ENCODE measurements at places on chromosomes 1 and 21.

DNA sequence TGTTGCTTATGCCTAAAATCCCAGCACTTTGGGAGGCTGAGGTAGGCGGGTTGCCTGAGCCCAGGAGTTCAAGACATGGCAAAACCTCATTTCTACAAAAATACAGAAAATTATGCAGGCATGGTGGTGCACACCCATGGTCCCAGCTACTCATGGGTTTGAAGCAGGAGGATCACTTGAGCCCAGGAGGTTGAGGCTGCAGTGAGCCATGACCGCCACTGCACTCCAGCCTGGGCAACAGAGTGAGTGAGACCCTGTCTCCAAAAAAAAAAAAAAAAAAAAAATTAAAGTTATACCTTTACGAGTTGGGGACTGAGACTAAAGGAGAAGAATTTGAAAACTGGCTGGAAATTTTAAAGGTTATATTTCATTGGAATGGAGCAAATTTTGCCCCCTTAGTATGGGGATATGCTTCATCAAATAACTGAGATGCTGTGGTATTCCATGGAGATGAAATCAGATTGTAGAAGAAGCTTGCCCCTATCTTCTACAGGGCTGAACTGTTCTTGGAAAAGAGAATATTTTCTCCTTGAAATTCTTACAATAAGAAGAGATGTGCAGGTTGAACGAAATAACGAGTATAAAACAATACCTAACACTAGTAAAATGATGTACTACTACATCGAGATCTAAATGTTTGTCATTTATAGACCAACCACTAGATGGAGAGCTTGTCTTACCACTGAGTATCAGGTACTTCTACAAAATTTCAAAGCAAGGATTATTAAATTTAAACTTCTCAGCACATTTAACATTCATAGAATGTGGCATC lies 34.9 kb upstream of the SCYL3 start:
- no peak for DNase-seq

- DNase-seq, result peak; percentile 98
Measured at GRCh38 chr1:164772635-164773034, 213.7 kb downstream of the PBX1 start.

DNA sequence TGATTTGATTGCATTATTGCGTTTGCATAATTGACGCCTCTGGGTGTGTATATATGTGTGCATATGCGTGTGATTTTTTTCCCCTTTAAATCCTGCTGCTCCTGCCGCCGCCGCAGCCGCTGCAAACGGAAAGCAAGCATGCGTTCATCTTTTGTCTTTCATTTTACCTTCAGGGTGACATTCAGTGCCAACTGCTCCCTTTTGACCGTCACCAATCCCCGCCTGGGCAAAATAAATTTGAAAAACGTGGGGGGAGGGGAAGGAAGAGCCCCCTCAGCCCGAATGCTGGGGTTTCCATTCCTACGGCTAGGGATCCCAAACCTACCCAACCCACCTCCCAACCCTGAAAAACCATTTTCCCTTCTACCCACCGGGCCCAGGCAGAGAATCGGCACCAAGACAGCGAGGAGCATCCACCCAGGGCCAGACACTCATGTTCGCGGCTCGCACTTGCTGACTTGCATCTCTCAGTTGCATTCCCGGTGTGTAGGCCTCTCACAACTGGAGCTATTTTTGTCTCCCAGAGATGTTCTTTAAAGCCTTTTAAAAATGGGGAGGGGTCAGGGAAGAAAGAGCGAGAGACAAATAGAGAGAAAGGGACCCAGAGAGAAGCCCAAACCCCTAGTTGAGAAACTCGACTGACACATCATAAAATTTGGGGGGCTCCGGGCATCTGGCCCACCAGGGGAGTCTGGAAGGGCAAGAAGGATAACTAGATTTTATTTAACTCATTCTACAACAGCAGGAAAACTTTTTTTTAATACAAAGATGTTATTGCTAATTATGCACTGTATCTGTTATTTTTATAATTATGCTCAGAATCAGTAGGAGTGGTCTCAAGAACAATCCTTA lies 367.1 kb upstream of the ESRRG start:
- DNase-seq, result no peak

- DNase-seq, result peak; percentile 21
Measured at GRCh38 chr1:51627672-51628071, 10.8 kb downstream of the OSBPL9 start.

DNA sequence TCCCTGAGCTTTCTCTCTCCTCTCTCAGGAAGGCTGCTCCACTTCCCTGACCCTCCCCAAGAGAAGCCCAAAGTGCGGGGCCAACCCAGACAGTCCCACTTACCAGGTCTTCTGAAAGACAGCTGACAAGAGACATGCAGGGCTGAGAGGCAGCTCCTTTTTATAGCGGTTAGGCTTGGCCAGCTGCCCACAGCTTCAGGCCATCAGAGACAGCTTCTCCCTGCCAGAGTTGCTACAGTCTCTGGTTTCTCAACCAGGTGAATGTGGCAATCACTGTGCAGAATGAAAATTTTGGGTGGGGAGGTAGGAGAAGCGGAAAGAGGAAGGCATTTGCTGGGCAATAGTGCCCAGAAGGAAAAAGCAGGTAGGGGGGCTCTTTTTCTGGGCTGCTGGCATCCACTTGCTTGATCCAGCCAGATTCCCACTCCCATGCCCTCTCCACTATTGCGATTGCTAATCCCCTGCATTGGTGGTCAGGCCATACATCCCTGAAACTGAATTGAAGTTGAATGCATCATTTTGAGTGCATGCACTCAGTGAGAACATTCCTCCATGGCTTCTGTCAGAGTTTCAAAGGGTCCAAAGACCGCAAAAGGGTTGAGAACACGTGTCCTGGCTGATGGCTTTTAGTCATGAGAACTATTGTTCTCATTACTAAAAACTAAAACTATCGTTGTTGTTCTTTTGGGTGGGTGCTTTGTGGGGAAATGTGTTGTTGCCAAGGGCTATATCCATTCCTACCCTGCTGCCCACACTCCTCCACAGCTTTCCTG lies at the start of gene S100A8:
S100A8 (minus strand) TSS at position 136 of the 773 bp plus-strand sequence. CDS start 538 bp downstream, outside the sequence.
- DNase-seq, result peak; percentile 44

- DNase-seq, result no peak
Measured at GRCh38 chr1:185906186-185906585, 172.0 kb downstream of the HMCN1 start.

- no peak for DNase-seq
Measured at GRCh38 chr1:235504122-235504493, at the start of gene B3GALNT2. Gene B3GALNT2, minus strand, starts transcription at chr1:235504452. Its CDS starts 200 bp downstream, at chr1:235504252.

GRCh38 chr1:27545876-27546275 lies 55.9 kb upstream of the WASF2 start:
- DNase-seq, result no peak

- no peak for DNase-seq
Measured at GRCh38 chr1:200304171-200304570, 105.7 kb downstream of the ZNF281 start.

- no peak for DNase-seq
Measured at GRCh38 chr1:31860581-31860980, 44.8 kb upstream of the SPOCD1 start.

DNA sequence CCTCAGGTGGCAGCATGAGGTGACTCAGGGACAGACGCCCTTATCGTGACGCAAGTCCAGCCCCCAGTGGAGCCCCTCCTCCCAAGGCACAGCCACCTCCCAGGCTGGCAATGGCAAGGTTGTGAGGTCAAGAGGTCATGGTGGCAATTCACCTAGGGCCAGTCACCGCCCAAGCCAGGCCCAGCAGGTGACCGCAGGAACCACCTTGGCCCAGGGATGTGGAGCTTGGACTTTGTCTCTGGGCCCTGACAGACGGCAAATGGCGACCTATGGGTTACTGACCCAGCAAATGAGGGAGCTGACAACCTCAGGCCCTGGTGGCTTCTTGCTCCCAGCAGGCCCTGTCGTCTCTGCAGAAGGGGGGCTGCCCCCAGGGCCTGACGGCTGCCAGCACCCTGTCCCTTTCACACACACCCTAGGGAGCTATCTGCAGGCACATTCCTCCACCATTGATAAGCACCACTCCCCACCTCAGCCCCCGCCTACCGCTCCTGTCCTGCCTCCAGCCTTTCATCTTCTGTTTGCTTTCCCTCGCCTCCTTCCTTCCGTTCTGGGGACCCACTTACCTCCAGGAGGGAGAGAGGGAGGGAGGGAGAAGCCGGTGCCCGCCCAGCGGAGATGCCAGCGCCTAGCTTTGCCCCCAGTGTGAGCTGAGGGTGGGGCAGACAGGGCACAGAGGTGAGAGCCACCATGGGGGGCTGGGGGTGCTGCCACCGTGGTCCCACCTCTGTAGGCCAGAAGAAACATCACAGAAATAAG lies 12.1 kb downstream of the EPHA2 start:
- DNase-seq, result peak; percentile 93

GRCh38 chr1:9784508-9785133 lies 39.1 kb downstream of the CLSTN1 start:
- DNase-seq, result peak; percentile 42

DNA sequence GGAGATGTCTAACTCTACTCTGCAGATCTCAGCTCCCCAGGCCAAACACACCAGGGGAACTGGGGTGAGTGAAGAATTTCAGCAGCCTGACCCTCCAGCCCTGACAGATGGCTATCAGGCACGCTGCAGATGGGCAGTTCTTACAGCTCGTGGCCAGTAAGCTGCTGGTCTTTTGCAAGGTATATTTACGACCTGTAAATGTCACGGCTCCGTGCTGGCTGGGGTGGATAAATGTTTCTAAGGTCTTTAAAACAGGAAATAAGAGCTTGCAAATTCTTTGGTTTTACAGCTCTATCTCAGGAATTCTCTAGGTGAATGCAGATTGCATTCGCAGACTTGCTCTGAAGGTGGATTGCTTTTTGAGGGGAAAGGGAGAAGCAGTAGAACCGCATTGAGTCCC lies 10.1 kb downstream of the DOP1B start:
- DNase-seq, result no peak

DNA sequence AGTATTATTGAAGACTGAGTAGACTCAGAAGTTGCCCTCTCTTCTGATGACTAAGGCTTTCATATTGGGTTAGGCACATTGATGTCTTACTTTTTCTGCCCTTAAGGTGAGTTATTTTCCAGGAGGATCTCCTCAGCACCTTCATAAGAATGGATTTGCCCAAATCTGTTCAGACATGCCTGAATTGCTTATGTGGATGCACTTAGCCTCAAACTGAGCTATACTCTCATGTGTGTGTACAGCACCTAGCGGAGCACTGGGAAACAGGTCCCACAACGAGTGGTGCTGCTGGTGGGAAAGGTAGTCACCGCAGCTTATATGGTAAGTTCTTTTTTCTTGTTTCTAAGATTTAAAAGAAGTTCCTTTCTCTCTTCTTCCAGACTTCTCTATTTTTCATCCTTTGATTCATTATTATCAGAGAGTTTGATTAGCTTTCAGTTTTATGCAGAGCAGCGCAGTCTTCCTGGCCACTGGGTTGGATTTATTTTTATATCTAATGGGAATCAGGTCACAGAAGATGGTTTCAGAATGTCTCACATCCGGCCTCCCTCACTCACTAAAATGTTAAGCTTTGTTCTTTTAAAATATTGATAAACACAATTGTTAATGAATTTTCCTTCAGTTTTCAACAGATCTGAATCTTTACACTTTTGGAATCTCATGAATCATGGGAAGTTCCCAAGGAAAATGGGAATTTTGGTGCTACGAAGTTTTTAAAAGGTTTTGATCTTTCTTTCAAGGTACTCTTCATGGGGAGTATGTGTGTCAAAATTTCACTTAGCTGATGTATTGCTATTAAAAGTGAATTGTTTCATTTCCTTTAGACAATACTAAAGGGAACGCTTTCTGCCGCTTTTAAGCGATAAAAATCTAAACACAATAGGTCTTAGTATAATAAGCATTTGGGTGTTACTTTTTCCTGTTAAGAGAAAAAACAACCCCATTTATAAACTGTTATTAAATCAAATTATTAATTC lies 58.5 kb downstream of the EXTL2 start:
- no peak for DNase-seq

DNA sequence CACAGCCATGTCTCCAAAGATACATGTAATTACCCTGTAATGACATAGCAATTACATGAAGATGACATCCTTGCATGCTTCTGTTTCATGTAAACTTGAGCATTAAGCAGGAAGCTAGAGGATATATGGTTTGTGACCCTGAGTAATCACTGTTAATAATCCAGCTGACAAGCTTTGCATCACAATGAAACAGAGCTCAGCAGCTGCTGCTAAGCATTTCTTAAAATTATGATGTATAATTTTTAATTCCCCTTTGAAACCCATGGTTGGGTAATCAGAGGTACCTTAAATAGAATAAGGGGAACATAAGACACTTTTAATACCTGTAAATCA lies 293.5 kb downstream of the NTNG1 start:
- no peak for DNase-seq

GRCh38 chr1:50246869-50247268 lies 138.1 kb downstream of the ELAVL4 start:
- no peak for DNase-seq

GRCh38 chr1:46517932-46518498 lies 28.4 kb downstream of the DMBX1 start:
- no peak for DNase-seq

DNA sequence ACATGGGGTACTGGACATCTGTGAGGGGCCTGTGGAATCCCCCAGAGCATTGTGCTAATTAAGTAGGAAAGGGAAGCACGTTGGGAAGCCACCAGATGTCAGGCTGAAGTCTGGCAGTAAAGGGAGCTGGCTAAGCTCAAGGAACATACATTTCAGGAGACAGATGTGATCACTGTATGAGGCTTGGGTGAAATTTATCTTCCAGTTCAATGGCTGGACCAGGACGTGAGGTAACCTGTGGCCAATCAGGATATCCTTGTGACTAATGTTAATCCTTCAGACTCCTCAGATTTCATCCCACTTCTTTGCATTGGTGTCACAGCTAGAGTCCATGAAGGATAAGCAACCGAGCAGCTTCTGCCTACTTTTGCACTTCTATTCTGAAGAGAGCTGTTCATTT lies 110.2 kb upstream of the APP start:
- no peak for DNase-seq

- DNase-seq, result peak; percentile 71
Measured at GRCh38 chr1:234599617-234600417, 10.2 kb downstream of the IRF2BP2 start.

GRCh38 chr21:14553422-14553821 lies 7.3 kb upstream of the SAMSN1 start:
- DNase-seq, result no peak

- no peak for DNase-seq
Measured at GRCh38 chr1:17873007-17873675, 118.0 kb downstream of the ACTL8 start.

GRCh38 chr1:77686796-77687518 lies 4.5 kb upstream of the ZZZ3 start:
- DNase-seq, result no peak

- no peak for DNase-seq
Measured at GRCh38 chr1:101278845-101279244, 42.0 kb downstream of the S1PR1 start.

DNA sequence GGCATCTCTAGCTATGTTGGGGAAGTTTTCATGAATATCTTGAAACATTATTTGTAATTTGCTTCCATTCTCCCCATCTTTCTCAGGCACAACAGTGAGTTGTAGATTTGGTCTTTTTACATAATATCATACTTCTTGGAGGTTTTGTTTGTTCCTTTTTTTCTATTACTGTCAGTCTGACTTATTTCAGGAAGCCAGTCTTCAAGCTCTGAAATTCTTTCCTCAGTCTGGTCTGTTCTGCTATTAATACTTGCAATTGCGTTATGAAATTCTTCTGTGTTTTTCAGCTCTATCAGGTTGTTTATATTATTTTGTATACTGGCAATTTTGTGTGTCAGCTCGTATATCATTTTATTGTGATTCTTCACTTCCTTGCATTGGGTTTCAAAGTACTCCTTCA lies 424.6 kb upstream of the PTBP2 start:
- DNase-seq, result no peak

Measured in NCI-H226 (cell line).